H4 (cell line): ENCODE measurements at places on chromosomes 4 and X. TPM values are rescaled to one million over a fixed set of nuclear protein-coding genes. Genes with fewer than 3 reads are reported as not detected.
A peak's percentile ranks its signal among the peaks of the same experiment; 100 is the strongest.

SH2D1A gene
- total RNA-seq = not detected in 2 replicates

EXOC1L gene
- total RNA-seq = not detected in 2 replicates

TCEAL5 gene
- not detected in 2 replicates for total RNA-seq

PNMA6F gene
- not detected in 2 replicates for total RNA-seq

NUDT11 gene
- total RNA-seq = 26.3 and 29.3 TPM in 2 replicates

THAP6 gene
- 8.1 and 11.7 TPM in 2 replicates for total RNA-seq

GLOD5 gene
- not detected in 2 replicates for total RNA-seq

TEX11 gene
- not detected in 2 replicates for total RNA-seq

FOXP3 gene
- total RNA-seq = not detected in 2 replicates

C1GALT1C1 gene
- total RNA-seq = 41.5 and 42.0 TPM in 2 replicates

HS6ST2 gene
- total RNA-seq = 2.9 and 3.9 TPM in 2 replicates

DNA sequence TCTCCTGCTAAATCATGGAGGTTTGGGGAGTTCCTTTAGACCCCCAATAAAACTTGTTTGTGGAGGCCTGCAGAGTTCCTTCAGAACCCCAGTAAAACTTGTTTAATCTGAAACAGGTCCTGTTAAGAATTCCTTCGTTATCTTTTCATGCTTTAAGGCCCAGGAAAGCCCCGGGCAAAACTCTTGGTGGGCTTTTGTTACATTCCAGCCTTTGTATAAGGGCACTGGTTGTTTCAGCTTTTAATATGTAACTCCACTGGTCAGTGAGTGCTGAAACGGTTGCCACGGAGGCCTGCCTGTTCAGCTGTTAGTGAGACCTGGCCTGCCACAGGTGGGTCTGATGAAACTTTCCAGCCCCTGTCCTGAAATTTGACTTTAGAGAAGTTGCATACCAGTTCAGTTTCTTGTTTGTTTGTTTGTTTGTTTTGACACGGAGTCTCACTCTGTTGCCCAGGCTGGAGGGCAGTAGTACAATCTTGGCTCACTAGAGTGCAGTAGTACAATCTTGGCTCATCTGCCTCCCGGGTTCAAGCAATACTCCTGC lies 12.4 kb upstream of the DHRSX start:
- no peak for DNase-seq

- DNase-seq = no peak
Measured at GRCh38 chrX:72122621-72123337, 8.9 kb downstream of the RTL5 start.

DNA sequence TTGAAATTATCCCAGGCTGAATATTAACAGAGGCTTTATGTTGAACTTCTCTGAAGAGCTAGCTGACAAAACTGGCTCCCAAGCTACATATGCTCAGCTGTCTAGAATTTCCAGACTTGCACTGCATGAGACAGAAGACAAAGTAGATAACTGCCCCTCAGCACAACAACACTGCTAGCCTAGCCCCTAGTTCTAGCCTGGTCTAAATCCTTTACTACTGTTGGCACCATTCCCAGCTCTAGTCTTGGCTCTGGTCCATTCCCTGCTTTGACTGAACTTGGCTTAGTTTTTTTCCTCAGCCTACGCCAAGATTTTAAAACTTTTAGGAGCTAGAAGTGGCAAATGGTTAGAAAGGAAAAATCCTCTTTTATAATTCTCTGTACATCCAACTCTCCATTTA lies 7.6 kb upstream of the OPHN1 start:
- peak; percentile 63 for DNase-seq

DNA sequence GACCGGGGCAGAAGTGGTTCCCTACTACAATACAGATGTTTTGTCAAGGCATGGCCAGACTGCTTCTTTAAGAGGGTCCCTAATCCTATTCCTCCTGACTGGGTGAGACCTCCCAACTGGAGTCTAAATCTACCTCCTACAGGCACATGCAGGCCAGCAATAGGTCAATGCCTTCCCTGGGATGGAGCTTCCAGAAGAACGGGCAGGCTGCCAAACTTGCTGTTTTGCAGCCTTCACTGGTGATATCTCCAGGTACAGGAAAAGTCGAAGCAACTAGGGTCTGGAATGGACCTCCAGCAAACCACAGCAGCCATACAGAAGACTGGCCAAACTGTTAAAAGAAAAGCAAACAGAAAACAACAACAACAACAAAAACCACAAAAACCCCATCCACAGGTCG lies 678.4 kb upstream of the DIAPH2 start:
- DNase-seq = no peak

GRCh38 chrX:153319295-153320046 lies 2.1 kb downstream of the PNMA6F start:
- no peak for DNase-seq

- DNase-seq = no peak
Measured at GRCh38 chrX:124023838-124024238, 62.3 kb downstream of the STAG2 start.

GRCh38 chr4:173835903-173836302 lies 305.9 kb upstream of the HAND2 start:
- DNase-seq = peak; percentile 63

GRCh38 chr4:15031197-15031596 lies 28.9 kb downstream of the CPEB2 start:
- no peak for DNase-seq

DNA sequence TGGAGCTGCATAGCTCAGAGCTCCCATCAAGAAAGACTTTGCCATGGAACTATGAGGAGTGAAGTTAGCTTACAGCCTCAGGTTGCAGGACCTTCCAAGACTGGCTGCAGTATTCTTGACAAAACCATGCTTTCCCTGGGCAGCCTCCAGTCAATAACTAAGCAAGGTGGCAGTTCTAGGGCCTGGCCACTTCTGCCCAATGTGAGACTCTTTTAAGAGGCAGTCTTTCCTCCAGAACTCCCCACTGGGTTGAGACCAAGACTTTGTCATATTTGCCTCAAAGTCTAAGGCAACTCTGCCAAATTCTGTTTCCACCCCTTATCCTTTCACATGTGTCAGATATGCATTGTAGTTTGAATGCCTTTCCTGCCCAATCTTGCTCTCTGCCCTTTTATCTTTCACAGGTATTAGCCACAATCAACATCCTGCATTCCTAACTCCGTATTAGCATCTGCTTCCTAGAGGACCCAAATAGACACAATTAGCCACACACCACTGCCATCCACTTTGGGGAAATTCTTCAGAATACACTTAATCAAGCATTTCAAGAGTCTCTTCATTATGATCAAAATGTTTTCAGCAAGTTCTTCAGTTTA lies 17.7 kb upstream of the SLC25A43 start:
- no peak for DNase-seq

GRCh38 chrX:43735957-43736356 lies 79.9 kb downstream of the MAOA start:
- no peak for DNase-seq

DNA sequence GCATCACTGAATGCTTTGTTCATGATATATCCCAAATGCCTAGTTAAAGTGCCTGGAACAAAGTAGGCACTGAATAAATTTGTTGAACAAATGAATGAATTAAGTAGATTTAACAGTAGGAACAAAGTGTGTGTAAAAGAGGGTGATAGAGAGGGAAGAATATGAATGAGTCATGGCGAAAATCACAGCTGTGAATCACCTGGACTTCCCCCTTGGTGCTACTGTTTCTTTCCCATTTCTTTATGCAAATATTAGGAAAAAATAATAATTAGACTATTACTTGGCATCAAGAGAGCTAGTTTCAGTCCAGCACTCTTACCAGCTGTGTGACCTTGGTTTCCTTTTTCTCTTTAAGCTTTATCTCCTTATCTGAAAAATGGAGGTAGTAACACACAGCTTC lies 9.2 kb downstream of the SPIN3 start:
- no peak for DNase-seq

GRCh38 chrX:119389214-119389613 lies 9.9 kb upstream of the SLC25A43 start:
- DNase-seq = no peak

DNA sequence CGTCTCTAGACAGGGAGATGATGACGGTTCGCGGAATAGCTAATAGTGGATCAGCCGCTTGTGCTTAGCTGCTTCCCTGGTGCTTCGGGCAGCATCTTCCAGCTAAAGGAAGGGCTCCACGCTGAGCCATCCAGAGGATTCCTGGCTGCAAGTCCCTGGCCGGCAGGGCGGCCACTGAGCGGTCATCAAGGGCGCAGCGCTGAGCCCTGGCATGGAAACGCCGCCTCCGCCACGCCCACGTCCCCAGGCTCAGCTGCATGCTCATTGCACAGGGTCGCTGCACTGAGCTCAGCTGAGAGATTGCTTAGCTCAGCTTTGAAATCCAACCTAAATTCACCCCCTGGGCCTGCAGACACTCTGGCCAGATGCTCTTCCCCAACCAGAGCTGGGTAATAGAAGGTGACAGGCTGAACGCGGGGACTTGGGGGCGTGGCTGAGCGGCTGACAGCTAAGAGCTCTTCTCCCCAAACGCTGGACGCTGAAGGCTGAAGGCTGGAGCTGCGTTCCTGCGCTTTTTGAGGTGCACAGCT lies 118.2 kb upstream of the KIT start:
- DNase-seq = no peak

DNA sequence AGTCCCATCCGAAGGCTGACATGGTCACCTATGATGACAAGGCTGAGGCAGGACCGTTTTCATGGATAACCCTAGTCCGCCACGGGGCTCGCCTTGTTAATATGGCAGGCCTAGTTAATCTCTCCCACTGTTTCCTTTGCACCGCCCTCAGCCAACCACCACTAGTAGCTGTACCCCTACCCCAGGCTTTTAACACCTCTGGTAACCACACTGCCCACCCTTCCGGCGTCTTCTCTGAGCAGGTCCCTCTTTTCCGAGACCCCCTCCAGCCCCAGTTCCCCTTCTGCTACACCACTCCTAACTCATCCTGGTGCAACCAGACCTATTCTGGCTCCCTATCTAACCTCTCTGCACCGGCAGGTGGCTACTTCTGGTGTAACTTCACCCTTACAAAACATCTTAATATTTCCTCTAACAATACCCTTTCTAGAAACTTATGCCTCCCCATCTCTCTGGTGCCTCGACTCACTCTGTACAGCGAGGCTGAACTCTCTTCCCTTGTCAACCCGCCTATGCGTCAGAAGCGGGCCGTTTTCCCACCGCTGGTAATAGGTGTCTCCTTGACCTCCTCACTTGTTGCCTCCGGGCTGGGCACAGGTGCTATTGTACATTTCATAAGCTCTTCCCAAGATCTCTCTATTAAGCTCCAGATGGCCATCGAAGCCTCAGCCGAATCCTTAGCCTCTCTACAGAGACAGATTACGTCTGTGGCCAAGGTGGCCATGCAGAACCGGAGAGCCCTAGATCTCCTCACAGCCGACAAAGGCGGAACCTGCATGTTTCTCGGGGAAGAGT lies 964.4 kb downstream of the RPA4 start:
- no peak for DNase-seq

DNA sequence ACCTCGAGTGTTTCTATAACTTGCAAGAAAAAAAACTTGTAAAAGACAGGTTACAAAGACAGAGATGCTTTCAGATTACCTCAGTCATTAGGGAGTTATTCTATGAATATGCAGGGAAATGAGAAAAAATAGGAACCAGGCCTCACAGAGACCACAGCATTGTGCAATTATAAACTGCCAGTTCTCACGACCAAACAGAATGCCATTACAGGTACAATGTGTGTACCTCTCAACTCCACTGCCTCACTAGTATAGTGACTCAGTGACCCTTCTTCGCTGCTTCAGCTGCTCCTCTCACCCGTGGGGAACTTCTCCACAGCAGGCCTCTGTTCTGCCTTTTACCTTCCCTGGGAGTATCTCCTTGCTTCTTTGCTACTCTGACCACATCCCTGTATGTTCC lies 2.3 kb upstream of the HTATSF1 start:
- DNase-seq = no peak
